ENCODE measurements at places on chromosomes 3 and 15.
A peak's percentile ranks its signal among the peaks of the same experiment; 100 is the strongest.

DNA sequence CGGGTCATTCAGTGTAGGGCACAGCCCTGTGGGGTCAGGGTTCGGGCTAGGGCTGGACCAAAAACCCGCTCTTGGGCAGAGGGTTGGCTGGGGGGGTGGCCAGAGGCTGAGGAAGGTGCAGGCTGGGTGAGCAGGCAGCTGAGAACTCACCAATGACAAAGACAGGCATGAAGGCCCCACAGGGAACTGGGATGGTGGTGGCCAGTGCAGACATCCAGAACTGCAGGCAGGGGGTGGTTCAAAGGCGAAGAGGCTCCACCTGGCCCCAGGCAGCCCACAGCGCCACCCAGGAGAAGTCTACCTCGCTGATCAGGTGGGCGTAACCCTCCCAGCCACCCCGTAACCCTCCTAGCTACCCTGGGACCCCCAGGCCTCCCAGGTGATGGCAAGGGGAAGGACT is 6.7 kb downstream of the CLCN2 start:
- DNase-seq: no peak

DNA sequence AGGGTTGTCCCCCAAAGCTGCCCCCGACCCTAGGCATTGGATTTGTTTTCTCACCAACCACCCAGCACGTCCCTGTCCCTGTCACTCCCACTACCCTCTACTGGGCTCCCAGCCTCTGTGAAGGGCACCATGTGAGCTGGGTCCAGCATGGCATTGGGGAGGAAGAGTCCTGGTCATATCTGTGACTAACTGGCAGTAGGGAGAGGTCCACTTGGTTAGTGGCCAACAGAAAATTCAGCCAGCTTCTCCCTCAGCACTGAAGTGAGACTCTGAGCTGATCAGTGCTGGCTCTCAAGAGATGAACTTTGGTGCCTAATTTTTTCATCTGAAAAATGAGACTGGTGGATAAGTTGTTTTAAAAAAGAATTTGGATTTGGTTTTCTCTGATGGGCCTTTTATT is 11.3 kb upstream of the KIF23 start:
- DNase-seq: no peak

DNA sequence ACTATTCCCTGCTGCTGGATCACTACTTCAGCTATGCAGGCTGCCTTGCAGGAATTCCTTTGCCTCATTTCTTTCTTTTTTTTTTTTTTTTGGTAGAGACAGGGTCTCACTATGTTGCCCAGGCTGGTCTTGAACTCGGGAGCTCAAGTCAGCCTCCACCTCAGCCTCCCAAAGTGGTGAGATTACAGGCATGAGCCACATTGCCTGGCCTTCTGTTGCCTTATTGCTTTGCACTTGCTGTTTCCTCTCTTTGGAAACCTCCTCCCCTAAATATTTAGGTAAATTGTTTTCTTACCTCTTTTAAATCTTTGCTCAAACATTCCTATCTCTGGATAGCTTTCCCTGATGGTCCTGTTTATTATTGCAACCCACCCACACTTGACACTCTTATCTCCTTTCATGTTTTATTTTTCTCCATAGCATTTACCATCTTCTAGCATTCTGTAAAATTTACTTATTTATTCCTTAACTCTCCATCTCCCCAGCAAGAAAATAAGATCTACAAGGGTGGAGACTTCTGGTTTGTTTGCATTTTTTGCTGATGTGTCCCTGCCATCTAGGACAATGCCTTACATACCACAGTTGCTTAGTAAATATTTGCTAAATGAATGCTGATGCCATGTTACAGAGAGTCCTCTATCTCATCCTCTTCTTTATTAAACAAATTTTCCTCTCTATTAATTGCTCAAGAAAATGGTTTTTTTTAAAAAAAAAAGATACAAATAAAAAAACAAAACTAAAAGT is 134.8 kb downstream of the P2RY1 start:
- DNase-seq: no peak

- no peak for DNase-seq
Measured at GRCh38 chr3:58386626-58387365, 46.8 kb downstream of the PDHB start.

GRCh38 chr3:182682263-182683241 is 110.8 kb upstream of the ATP11B start:
- DNase-seq: peak; percentile 38

- no peak for DNase-seq
Measured at GRCh38 chr3:56064684-56065083, 403.6 kb downstream of the ERC2 start.

- no peak for DNase-seq
Measured at GRCh38 chr15:68580883-68581155, 2.0 kb downstream of the CORO2B start.

GRCh38 chr3:69051756-69052471 is at the start of gene TMF1:
TMF1 (minus strand) TSS chr3:69052333; CDS start chr3:69052086, 247 bp downstream.
- peak; percentile 97 for DNase-seq

GRCh38 chr3:51988286-51989146 is 5.2 kb downstream of the ACY1 start:
- no peak for DNase-seq

DNA sequence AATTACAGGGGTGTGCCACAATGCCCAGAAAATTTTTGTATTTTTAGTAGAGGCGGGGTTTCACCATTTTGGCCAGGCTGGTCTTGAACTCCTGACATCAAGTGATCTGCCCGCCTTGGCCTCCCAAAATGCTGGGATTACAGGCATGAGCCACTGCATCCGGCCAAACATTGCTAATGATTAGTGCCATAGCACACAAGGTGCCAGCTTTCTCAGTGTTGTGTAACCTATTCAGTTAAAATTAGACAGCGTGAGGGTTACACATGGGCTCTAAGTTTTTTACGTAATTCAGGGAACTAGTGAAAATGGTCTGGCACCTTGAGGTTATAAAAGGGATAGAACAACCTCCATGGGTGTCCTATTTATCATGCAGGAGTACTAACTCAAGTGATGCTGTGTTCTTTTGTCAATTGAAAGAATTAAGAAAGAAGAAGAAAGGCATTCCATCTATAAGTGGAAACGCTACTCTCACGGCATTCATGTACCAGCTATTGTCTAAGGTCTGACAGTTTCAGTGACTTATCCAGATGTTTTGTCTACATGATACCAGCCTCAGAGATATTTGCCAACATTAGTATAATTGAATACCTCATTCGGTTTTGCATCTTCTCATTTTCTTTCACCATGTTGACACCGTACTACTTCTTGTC is 84.7 kb downstream of the EOMES start:
- no peak for DNase-seq

- no peak for DNase-seq
Measured at GRCh38 chr3:98561727-98562521, 30.1 kb downstream of the GPR15 start.

- DNase-seq: no peak
Measured at GRCh38 chr15:48432688-48433087, 101.5 kb downstream of the DUT start.

GRCh38 chr15:101348015-101348414 is 53.0 kb upstream of the SNRPA1 start:
- DNase-seq: no peak

GRCh38 chr3:46162975-46163555 is 45.0 kb downstream of the CCR1 start:
- no peak for DNase-seq

- DNase-seq: no peak
Measured at GRCh38 chr3:5168110-5168509, 19.4 kb upstream of the EDEM1 start.

DNA sequence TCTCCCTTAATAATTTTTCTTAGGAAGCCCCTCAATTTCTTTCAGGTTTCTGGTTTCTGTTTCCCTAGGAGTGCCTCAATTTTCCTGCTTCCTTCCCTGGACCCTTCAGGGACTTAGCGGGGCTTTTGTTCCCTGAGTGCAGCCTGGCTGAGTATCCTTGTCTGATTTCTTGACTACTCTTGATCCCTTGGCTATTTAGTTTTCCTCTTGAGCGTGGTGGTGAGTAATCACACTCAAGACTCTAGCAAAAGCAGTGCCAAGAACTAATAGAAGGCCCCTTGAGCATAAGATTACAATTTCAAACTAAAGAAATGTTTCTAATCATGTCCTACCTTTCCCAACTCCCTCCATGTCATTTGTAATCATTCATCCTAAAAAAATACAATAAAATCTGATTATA is 94.3 kb upstream of the C3orf80 start:
- no peak for DNase-seq

DNA sequence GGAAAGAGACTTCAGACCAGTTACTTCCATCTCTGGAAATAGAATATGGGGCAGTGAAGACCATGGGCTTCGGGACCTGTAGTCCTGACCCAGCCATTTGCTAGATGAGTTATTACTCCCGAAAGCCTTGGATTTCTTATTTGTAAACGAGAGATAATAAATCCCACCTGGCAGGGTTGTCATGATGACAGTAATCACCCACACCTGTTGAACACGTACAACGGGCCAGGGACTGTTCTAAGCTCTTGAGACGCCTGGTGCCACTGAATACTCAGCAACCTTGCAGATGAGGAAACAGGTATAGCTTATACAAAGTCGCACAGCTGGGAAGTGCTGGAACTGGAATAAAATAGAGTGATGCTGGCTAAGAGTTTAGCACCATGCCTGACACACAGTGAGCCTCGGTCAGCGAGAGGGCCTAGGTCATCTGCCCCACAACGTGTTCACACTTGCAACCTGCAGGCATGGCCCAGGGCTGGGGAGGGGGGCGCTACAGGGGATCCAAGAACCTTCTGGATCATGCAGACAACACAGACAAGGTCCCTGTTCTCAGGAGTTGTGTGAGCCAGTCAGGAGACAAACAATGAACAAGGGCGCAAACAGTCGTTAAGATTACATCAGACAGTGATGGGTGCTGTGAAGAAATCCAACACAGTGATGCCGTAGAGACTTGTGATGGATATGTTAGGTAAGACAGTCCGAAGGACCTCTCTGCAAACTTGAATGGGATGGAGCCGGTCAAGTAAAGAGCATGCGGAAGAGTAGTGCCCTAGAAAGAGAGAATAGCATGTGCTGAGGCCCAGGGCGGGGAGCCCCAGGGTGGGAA is 89.2 kb downstream of the CORO2B start:
- DNase-seq: no peak

- DNase-seq: no peak
Measured at GRCh38 chr3:39165518-39165917, 12.1 kb upstream of the CSRNP1 start.

GRCh38 chr3:13650210-13651056 is 101.5 kb downstream of the FBLN2 start:
- no peak for DNase-seq
